Activated naive CD8-positive, alpha-beta T cell treated with anti-CD3 and anti-CD28 coated beads, Interleukin-2, amount 50 U/mL, for 16 hours (primary cell): ENCODE measurements at places on chromosomes 5 and 9.

DNA sequence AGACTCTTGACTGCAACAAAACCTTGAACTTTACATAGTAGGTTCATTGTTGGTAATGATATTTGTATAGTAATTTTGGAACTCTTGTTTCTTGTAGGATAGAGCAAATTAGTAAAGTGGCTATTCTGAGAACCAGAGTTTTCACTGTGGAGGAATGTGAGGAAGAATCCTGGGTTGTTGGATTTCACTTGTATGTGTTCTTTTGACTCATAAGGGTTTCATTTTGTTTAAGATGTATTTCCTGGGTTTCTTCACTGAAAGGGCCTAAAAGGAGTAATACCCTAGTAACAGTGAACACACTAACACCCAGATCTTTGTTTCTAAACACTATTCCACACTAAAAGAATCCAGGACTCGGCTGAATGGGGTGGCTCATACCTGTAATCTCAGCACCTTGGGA is 20.1 kb downstream of the TTC1 start:
- DNase-seq = no peak

DNA sequence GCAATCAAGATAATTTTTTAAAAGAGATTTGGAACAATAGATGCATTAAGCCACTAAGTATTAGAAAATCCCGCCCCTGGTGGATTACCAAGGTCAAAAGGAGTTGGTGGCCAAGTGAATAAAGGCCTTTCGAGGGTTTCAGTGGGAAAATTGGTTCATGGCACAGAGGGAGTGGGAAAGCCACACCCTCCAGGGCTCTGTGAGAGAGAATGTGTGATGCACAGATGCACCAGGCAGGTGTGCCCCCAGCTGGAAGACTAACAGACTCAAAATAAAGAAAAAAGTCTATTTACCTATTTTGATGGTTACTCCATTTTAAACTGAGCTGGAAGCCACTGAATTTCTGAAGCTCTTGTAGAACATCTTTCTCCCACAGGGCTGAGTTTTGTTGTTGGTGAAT is 278.0 kb downstream of the DRD1 start:
- DNase-seq = no peak

- DNase-seq = no peak
Measured at GRCh38 chr9:7788772-7789171, 10.8 kb downstream of the DMAC1 start.

DNA sequence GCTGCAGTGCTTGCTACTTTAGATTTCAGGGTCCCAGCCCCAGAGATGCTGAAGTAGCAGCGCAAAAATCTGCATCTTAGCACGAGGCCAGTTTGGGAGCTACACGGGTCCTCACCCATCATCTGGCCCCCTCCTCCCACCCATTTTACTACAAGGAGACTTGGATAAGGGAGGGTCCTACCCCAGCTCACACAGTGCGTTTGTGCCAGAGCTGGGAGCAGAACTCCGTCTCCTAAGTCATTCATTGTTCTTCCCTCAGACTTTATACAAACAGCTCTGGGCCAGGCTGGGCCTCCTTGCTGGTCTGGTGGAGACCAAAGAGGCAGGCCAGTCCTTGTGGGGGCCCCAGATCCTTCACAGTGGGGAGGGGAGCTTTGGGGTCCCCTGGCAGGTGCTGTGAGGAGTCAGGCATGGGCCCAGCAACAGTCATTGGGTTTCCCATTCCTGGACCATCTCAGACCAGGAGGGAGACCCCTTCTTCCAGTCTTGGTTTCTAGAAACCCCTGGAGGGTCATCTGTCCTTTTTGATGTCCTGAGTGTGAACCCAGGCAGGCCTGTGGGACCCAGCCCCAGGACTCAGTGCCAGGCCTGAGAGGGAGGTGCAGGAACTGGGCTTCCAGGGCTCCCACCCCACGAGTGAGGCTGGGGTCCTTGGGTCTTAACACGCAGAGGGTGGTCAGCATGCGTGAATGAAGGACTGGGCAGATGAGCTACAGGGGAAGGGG is 2.3 kb upstream of the IL17B start:
- DNase-seq = no peak

DNA sequence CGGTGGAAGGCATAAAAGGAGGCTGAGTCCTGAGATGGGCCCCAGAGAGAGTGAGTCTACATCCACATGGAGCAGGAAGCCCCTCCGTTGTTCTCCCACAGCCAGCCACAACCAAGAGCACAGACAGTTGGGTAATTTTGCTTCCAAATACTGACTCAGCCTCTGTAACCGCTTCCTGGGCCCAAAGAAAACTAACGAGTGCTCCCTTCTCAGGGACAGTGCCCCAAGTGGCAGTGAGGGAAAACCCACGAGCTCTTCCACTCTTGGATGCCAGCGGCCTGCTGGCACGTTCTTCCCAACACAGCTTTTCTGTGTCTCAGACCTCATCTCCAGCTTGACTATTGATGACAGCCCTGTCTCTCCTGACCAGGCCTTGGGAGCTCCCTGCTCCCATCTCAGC is 207.6 kb downstream of the FSTL4 start:
- DNase-seq = no peak

DNA sequence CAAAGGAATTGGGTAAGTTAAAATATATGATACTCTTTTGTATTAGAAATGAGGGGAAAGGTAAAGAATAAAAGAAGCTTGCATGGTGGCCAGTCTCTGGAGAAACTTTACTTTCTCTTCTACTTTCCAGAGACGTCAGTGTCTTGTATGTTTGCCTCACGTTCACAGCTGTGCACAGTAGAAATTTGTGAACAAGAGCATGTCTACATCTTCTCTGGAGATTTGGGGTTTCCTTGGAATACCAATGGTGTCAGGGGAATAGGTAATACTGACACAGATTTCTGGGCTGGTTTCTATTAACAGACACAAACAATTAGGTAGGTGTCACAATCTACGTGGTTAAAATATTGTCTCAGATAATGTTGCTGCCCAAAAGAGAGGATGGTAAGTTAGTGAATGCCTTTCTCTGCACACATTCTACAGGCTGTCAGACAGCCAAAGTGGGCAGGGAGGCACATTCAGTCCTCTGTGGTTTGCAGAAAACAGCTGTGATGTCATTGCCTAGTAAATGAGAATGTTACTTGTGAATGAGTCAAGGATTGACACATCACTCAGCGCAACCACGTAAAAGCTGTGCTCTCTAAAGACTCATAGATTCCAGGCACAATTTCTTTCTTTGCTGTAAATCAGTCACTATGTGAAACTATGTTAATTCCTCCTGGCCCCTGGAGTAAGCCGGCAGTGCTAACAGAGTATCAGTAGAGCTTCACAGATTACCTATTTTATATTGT is 397.1 kb downstream of the MAN2A1 start:
- DNase-seq = peak; percentile 16

GRCh38 chr9:71690689-71691435 is 77.5 kb downstream of the CEMIP2 start:
- no peak for DNase-seq

DNA sequence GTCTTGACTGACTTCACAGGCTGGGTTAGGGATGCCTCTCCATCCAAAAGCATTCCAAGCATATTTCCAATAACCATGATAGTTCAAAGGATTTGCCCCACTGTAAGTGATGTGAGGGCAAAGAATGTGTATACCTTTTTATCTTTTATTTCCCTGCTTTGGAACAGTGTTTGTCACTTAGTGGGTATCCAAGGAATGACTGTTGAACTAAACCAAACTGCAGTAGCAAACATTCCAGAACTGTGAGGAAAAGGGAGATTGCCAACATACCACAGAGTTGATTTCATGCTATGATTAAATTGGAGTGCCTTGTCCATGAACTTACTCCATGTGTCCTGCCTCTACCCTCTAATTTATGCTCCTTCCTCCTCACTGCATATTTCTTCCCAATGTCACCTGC is 400.0 kb downstream of the KIAA0825 start:
- no peak for DNase-seq
